ENCODE measurements at places on chromosomes 11 and 22.

DNA sequence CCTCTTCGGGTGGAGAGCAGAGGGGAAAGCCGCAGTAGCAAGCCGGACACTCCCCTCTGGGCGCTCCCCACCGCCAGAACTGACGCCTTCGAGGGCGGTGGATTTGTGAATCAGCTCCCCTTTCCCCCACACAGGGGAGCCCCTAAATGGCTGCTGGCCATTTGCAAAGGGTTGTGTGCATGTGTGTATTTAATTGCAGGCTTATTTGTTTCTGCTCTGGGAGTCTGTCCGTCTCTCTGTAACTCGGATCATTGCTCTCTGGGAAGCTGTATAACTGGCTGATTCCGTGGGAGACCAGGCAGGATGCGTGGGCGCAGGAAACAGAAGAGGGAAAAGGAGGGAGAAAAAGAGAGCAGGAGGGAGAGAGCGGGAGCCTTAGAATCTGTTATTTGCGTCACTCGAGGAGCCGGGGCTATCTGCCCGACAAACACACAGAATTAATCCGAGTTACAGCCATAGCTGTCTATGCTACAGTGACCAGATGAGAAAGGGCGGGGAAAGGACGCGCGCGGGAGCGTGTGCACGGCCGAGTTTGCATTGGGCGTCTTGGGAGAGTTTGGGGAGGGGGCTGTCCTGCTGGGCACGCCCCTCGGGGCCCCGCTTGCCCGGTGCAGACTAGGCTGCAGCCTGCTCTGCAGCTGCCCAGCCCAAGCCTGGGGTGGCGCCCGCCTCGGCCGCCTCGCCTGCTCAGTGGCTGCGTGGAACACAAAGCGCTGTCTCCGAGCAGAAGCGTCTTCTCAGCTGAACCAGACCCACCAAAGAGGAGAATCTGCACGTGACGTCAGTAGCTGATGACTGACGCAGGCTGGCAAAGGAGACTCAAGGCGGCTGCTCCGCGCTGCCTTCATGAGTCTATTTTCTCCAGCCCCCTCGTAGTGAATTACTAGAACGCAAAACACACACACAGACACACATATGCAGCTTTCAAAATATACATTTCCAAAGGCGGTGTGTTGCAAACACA lies 105.3 kb upstream of the HSD17B12 start:
- peaks cover 93% of the 10 kb centered on the region for H3K27me3 ChIP-seq
- peak overlapping the region; percentile 4 for H3K4me3 ChIP-seq
- no peak for DNase-seq

DNA sequence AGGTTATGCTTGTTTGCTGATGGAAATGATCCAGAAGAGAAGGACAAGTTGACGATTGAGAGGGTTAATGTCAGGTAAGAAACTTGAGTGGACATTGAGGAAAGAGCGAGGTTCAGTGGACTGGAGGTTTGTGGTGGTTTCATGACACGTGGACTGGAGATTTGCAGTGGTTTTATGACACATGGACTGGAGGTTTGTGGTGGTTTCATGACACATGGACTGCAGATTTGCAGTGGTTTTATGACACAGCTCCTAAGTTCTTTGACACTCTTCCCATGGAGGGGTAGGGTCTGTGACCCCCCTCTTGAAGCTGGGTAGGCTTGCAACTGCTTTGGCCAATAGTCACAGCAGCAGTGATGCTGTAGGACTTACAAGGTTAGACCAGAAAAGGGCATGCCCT lies 5.4 kb upstream of the MAPK8IP2 start:
- no peak overlapping the region for H3K4me3 ChIP-seq
- DNase-seq = no peak
- peak overlapping the region; percentile 65 for H3K27ac ChIP-seq
- peaks cover 4% of the 10 kb centered on the region for H3K4me1 ChIP-seq

GRCh38 chr11:7450836-7451235 lies 34.5 kb upstream of the OLFML1 start:
- no peak for DNase-seq
- peaks cover 3% of the 10 kb centered on the region for H3K36me3 ChIP-seq
- peaks cover 6% of the 10 kb centered on the region for H3K27me3 ChIP-seq

DNA sequence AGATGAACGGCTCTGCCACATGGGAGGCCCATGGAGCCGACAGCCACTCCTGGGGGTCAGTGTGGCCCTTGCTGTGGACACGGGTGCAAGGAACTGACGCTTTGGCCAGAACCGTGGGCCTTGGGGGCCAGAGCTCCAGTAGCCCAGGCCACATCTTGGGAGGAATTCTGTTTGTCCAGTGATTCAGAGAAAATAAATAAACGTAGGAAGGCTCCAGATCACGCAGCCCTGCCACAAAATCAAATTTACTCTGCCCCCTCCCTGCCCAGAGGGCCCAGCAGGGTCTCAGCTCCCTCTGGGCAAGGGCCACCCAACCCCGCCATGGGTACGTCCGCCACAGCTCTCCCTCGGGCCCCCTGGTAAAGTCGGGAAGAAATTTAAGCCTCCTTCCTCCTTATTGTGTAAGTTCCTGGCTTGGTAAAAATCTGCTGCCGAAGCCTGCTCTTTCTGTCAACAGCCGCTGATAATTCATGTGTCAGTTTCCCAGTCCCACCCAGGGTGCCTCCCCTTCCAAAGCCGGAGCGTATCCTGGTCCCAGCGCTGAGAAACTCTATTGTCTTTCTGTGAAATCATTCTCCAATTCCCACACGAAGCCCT lies 6.9 kb upstream of the MUC5AC start:
- no peaks in the 10 kb centered on the region for H3K36me3 ChIP-seq
- no peak overlapping the region for H3K4me3 ChIP-seq
- no peak overlapping the region for H3K27ac ChIP-seq

GRCh38 chr11:40183073-40184064 lies 1276.1 kb downstream of the LRRC4C start:
- H3K27me3 ChIP-seq = no peaks in the 10 kb centered on the region
- DNase-seq = no peak
- no peak overlapping the region for H3K4me3 ChIP-seq
- no peak overlapping the region for H3K27ac ChIP-seq

DNA sequence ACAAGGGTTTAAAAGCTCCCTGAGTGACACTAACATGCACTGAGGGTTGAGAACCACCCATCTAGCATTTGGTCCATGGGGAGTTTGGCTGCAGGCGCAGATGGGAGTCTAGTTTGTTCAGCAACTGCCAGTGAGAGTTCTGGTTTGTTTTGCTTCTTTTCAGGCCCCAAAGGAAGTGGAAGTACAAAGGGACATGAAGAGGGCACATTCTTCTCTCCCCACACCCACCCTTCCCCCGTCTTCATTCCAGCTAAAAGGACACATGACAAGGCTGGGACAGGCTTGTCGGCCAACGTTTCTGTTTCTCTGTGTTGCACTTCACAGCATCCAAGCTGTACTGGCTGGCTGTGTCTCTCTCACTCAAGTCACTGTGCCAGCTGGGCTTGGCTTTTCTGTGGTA lies 8.2 kb upstream of the ENDOD1 start:
- H3K27ac ChIP-seq = no peak overlapping the region
- peaks cover 7% of the 10 kb centered on the region for H3K4me1 ChIP-seq
- no peaks in the 10 kb centered on the region for H3K36me3 ChIP-seq
- peaks cover 10% of the 10 kb centered on the region for H3K27me3 ChIP-seq

DNA sequence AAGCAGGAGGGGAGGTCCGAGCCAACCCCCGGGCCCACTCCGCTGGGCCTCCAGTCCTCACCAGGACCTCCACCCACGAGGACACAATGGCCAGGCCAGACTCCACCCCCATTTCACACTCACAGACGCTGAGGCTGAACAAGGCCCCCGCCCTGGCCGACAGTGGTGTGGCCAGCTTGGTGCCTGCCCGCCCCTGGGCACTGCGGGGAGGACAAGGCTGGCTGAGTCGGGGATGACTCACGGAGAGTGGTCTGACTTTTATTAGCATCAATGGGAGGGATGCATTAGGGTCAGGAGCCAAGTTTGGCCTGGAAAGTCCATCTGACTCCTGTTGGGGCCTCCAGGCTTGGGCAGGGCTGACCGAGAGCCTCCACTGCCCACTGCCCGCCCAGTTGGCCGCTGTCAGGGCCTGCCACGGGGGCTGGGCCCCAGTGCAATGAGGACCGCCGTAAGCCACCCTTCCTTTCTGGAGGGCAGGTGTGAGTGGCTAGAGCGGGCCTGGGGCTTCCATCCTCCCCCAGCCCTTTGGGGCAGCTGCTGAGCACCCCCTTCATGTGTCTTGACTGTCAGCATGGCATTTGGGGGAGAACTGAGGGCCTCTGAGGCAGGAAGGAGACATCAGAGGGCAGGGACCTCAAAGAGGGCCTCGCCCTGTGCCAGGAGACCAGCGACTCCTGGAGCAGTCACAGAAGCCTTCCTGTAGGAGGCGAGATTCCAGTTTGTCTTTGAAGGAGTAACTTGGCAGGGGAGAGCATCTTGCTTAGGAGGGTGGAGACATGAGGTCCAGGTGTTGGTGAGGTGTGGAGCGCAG lies 10.6 kb downstream of the TSPAN32 start:
- peaks cover 13% of the 10 kb centered on the region for H3K4me1 ChIP-seq
- H3K4me3 ChIP-seq = no peak overlapping the region
- H3K27ac ChIP-seq = peak overlapping the region; percentile 29
- no peak for DNase-seq

DNA sequence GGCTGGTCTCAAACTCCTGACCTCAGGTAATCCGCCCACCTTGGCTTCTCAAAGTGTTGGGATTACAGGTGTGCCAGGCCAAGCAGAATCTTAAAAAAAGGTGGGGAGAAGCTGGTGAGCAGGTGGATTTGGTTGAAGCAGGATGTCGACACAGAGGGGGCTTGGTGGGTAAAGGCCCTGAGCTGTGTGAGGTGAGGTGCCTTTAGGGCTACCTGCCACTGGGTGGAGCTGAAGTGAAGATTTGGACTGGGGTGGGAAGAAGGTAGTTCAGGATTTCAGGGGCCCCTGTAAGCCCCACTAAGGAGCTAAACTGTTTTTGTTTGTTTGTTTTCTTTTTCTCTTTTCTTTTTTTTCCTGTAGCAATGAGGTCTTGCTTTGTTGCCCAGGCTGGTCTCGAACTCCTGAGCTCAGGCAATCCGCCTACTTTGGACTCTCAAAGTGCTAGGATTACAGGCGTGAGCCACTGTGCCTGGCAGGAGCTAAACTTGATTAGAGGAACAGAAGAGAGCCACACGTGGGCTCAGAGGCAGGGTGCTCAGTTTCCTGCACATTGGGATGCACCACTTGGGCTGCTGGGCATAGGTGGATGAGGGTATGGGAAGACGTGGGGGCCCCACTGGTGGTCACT lies 6.0 kb downstream of the P2RX6 start:
- no peaks in the 10 kb centered on the region for H3K27me3 ChIP-seq
- no peaks in the 10 kb centered on the region for H3K36me3 ChIP-seq
- no peak for DNase-seq
- H3K4me1 ChIP-seq = peaks cover 21% of the 10 kb centered on the region
- H3K27ac ChIP-seq = peak overlapping the region; percentile 21

DNA sequence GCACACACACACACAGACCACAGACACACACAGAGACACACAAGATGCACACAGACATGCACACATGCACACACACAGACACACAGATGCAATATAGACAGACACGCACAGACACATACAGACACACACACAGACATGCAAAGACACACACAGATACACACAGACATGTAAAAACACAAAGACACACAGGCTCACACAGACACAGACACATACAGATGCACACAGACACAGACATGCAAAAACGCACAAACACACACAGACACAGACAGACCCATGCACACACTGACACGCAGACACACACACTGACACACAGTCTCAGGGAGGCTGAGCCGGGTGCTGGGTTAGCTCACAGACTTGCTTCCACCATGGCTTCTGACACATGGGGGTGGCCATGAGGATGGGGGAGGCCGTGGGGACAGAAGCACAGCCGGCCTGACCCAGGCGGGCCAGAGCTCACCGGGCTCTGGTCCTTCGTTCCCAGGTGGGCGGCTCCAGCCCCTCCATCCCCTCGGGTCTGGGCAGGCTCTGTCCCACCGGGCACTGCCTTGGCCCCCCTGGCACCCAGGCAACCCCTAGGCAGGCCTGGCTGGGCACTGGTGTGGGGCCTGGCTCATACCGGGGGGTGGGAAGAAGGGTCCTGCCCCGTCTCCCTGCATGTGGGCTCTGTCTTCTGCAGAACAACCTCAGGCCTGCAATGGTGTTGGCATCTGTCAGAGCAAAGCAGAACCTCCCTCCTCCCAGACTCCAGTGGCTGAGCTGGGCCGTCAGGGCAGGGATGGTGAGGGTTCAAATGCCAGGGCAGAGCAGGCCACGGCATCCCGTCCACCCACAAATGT lies 1489.5 kb downstream of the BRD1 start:
- peaks cover 11% of the 10 kb centered on the region for H3K27me3 ChIP-seq
- H3K27ac ChIP-seq = no peak overlapping the region
- peaks cover 4% of the 10 kb centered on the region for H3K36me3 ChIP-seq
- H3K4me1 ChIP-seq = peaks cover 4% of the 10 kb centered on the region
- H3K4me3 ChIP-seq = no peak overlapping the region

- peaks cover 2% of the 10 kb centered on the region for H3K36me3 ChIP-seq
- no peak overlapping the region for H3K27ac ChIP-seq
- H3K4me1 ChIP-seq = peaks cover 55% of the 10 kb centered on the region
- H3K27me3 ChIP-seq = no peaks in the 10 kb centered on the region
- H3K4me3 ChIP-seq = no peak overlapping the region
Observed at GRCh38 chr11:68498321-68498720, 37.8 kb downstream of the PPP6R3 start.

DNA sequence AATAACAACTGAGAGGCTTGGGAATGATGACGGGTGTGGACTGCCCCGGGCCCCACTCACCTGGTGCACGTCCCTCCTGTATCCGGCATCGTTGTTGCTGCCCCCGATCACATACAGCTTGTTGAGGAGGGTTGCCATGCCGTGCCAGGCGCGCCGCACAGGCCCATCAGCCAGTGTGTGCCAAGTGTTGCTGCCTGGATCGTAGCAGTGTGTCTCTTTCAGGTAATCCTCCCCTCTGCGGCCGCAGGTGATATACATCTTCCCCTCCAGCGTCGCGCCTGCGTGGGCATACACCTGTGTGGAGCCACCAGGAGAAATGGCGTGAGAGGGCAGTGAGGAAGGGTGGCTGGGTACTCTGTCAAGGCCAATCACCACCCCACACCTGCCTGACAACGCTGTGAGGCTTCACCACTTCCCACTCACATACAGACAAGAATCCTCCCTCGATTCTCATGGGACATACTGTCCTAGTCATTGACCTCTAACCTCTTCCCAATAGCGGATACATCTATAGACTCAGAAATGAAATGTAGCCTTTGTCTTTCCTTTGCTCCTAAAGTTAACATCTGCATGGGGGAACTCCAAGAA lies 8.9 kb upstream of the SCARF2 start:
- H3K27ac ChIP-seq = peak overlapping the region; percentile 63
- H3K4me3 ChIP-seq = no peak overlapping the region
- H3K4me1 ChIP-seq = peaks cover 4% of the 10 kb centered on the region
- peaks cover 6% of the 10 kb centered on the region for H3K36me3 ChIP-seq

- no peaks in the 10 kb centered on the region for H3K36me3 ChIP-seq
- DNase-seq = no peak
- no peaks in the 10 kb centered on the region for H3K4me1 ChIP-seq
- H3K27me3 ChIP-seq = peaks cover 13% of the 10 kb centered on the region
Observed at GRCh38 chr11:71178076-71178475, 74.3 kb downstream of the SHANK2 start.

- no peaks in the 10 kb centered on the region for H3K27me3 ChIP-seq
- H3K27ac ChIP-seq = peak overlapping the region; percentile 93
- no peaks in the 10 kb centered on the region for H3K36me3 ChIP-seq
- peaks cover 76% of the 10 kb centered on the region for H3K4me1 ChIP-seq
- H3K4me3 ChIP-seq = peak overlapping the region; percentile 80
Observed at GRCh38 chr22:23216461-23217170, 36.3 kb downstream of the BCR start.

Measured in T-helper 17 cell (primary cell).